Ovary (tissue), 10 donors: ENCODE measurements at places on chromosomes 2 and 18. TPM values are rescaled to one million over a fixed set of nuclear protein-coding genes. Genes with fewer than 3 reads are reported as not detected.

DNA sequence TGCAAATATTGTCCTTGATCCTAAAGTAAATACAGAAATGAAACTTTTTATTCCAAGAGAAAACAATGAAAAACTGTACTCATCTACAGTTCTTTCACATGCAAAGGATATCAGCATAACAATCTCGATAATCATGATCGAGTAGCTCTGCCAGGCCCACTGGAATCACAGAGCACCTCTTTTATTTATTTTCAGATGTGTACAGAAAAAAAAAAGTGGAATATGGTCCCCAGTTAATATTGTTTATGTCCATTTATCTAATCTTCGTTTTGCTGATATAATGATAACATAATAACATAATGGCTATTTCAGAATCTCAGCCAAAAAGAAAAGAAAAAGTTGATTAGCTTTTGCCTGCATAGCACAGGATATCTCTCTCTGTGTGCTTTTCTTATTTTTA lies 6.5 kb downstream of the ZNF385B start:
- DNase-seq: no peak

- no peak for DNase-seq
Observed at GRCh38 chr18:52395146-52395852, 55.3 kb downstream of the DCC start.

- DNase-seq: peak; percentile 59
Observed at GRCh38 chr18:48139431-48140347, 209.2 kb upstream of the SMAD2 start.

DNA sequence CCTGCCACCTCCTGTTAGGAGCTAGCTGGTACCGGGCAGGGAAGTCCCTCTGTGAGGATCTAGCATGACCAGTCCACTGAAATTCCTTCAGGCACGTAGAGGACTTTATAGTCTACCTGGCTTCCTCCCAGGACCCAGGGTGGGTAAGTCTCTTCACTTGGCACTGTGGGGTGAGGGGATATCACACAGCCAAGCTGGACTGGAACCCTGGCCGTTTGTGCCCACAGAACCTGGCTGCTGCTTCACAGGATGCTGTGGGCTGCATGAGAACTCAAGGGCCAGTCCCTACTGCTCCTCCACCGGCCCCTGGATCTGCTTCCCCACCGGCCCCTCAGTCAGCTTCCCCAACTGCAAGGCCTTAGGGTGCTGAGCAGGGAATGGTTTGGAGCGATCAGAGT lies 35.8 kb downstream of the HS1BP3 start:
- DNase-seq: peak; percentile 30

DNA sequence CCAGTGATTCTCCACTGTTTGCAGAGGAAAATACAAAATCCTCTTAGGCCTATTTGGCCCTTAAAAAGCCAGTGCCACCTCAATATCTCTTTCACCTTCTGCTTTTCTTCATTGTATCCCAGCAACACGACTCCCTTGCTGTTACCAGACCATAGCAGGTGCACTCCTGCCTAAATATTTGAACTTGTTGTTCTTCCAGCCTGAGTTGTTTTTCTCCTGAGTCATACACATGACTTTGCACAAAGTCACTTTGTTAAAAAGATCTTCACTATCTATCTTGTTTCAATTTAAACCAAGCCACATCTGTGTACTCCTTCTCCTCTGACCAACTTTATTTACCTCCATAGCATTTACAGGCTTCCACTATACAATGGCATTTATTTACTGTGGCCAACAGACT lies 103.6 kb downstream of the LRRTM4 start:
- no peak for DNase-seq

- no peak for DNase-seq
Observed at GRCh38 chr18:31677592-31677991, 6.8 kb downstream of the B4GALT6 start.

DNA sequence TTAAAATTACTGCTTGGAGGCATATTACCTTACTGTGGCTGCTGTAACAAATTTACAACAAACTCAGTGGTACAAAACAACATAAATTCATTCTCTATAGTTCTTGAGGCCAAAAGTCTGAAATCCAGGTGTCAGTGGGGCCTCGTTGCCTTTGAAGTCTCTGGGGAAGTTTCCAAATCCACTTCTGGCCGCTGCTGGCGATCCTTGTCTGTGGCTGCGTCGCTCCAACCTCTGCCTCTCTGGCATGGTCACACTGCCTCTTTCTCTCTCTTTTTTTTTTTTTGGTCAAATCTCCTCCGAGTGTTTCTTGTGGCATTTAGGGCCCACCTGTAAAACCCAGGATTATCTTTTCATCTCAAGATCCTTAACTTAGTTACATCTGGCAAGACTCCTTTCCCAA lies 182.8 kb downstream of the ST6GAL2 start:
- no peak for DNase-seq

DNA sequence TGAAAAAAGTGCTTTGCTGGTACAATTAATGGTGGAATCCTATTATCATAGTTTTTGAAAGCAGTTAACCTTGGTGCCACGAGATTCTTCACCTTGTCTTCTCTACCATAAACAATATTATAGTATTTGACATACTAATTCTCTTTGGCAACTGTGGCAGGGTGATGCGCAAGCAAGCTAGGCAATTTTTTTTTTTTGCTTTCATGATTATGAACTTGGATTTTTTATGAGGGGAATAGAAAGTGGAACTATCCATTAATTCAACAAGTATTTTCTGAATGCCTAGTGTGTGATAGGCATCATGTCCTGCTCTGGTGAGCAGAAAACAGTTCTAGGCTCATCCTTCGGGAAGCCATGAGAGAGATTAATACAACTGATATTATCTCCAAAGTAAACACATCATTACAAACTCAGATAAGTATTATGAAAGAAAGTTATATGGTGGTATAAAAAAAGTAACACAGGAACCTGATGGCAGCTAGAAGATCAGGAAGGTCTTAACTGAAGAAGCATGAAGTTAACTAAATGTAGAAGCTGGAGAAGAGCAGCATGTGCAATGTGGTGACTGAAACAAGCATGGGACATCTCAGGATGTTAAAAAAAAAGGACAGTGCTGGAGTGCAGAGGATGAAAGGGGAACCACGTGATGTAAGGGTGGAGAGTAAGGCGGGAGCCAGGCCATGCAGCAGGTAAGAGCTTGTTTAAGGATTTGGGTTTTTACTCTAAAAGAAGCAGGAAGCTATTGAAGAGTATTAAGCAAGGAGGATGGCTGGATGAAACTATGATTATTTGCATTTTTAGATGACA lies 113.7 kb downstream of the ZEB2 start:
- DNase-seq: no peak

DNA sequence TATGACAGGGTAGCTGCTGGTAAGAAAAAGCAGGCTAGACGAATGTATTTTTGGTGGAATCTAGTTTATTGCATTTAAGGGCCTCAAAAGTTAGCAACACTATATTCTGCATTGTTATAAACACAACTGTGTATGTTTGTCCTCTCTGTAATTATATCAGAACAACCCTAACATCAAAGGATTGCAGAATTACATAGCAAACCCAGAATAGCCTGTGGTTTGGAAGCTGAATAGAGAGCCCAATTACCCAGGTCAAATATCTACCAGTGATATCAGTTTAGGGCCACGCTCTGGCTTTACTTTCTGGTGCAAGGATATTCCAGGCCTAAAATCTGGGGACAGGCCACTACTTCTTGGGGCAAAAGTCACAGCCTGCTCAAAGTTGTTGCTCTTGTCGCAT lies 25.1 kb upstream of the MRO start:
- no peak for DNase-seq

The HNRNPA3 gene
- total RNA-seq: 216 TPM
